ENCODE measurements at places on chromosomes 16 and 17.

DNA sequence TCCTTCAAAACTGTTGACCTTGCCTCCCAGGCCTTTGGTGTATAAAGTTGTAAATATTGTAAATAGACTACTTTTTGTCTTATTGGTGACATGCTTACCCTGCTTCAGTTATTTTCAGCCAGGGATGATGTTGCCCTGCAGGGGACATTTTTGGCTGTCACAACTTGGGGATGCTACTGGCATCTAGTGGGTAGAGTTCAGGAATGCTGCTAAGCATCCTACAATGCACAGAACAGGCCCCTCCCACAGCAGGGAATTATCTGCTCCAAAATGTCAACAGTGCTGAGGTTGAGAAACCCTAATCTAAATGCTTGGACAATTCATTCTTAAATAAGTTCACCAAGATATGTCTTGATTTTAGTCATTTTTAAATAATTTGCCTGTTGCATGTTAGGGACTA, 459.8 kb downstream of the PMP22 start:
- no peak for DNase-seq

GRCh38 chr17:64638552-64639203, 23.4 kb downstream of the SMURF2 start:
- no peak for DNase-seq

DNA sequence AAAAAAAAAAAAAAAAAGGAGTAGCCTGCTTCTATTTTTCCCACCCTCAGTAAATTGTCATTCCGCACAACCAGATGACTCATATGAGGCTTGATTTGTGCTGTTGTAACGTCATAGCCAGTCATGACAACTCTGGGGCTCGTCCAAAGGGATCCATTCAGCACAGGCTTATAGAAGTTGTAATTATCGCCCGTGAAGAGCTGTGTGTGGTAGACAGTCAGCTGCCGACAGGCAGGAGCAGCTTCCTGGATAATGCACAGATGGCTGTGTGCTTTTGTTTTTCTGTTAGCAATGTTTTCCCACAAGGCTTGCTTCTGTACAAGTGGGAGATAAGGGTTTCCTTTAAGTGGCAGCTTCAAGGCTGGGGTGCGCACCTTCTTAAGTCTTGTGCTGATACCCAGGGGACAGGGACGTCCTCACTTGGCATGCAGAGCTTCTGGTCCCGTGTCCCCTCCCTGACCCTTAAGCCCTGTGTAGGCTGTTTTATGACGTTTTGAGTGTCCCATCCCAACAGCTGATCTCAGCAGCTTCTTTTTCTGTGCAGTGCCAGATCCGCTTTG, 26.0 kb downstream of the SNX29 start:
- DNase-seq, result no peak

GRCh38 chr16:67346341-67346740, 19.7 kb downstream of the LRRC36 start:
- no peak for DNase-seq

GRCh38 chr17:13863436-13863835, 205.9 kb upstream of the COX10 start:
- DNase-seq, result no peak

- DNase-seq, result no peak
Measured at GRCh38 chr16:17130733-17131132, 340.0 kb downstream of the XYLT1 start.

GRCh38 chr17:70271200-70271599, 101.9 kb downstream of the KCNJ2 start:
- no peak for DNase-seq

GRCh38 chr17:46943218-46943500, 20.2 kb downstream of the GOSR2 start:
- DNase-seq, result no peak

GRCh38 chr17:60647705-60648104, 29.9 kb upstream of the BCAS3 start:
- no peak for DNase-seq

DNA sequence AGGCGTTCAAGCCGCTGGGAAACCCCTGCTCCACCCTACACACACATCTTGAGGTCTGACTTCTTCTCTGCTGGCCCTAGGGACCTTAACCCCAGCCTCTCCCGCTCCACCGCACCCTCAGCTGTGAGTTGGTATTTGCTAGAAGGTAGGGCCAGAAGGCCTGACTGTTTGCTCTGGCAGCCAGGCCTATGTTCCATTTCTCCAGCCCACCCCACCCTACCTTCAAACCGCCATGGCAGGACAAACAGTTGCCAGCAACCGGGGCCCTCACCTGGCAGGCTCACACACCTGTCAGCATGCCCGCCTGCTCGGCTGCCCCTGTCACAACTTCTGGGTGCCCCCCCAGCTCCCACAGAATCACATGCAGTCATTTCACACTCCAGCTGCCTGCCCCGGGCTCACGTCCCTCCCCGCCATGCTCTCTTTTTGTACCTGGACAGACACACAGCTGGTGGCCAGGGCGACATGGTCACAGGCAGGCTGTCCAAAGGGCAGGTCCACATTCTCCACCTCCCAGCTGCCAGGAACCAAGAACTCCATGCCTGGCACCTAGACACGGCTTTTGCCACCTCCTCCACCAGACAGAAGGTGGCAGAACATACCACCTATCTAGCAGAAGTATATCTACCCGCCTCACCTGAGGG, 2.6 kb upstream of the ATP2A3 start:
- no peak for DNase-seq

- DNase-seq, result no peak
Measured at GRCh38 chr16:66041907-66042306, 324.6 kb upstream of the CDH5 start.

DNA sequence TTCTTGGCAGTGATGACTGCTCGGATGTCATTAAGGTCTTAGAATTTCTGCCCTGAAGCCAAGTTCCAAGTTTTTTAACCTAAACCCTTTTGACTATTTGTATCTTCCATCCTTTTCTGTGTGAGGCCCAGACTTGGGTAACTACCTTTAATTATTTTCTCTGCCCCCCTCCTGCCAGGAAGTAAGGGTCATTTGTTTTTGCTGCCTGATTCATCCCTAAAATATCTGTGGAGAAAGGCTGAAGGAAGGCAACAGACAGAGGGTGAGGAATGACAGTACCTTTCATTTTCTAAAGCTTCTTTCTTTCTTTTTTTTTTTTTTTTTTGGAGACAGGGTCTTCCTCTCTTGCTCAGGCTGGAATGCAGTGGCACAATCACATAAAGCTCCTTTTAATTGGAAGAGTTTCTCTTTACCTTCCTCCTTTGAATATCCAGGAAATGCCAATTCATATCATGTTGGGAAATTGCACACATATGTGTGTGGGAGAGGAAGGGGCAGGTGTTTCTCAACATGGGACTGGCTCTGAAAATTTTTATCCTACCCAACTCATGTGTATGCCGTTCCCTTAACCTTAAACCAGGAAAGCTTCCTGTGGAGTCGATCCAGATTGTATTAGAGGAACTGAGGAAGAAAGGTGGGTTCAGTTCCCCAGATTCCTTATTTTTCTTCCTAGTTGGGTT, 957 bp downstream of the VPS25 start:
- no peak for DNase-seq
